Astrocyte (in vitro differentiated cells and primary cell): ENCODE measurements at places on chromosomes 12 and 14. TPM values are rescaled to one million over a fixed set of nuclear protein-coding genes. Genes with fewer than 3 reads are reported as not detected.

NUBPL gene
- total RNA-seq = 8.2 and 9.0 TPM in 2 replicates

DNA sequence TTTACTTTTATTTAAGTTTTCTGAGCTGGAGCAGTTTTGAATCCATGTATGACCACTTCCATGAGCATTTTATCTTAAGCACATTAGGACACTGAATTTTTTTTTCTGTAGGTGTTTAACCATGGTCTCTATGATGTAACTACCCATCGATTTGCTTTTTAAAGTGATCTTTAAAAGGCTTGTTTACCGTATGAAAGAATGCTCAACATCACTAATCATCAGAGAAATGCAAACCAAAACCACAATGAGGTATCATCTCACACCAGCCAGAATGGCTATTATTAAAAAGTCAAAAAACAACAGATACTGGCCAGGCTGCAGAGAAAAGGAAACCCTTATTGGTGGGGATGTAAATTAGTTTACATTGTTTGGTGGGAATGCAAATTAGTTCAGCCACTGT lies 23.0 kb downstream of the GLRX5 start:
- no peak overlapping the region for H3K4me3 ChIP-seq
- H3K27me3 ChIP-seq = no peaks in the 10 kb centered on the region
- H3K36me3 ChIP-seq = no peaks in the 10 kb centered on the region

GRCh38 chr14:90900476-90901083 lies 84.3 kb upstream of the TTC7B start:
- no peaks in the 10 kb centered on the region for H3K36me3 ChIP-seq
- H3K27ac ChIP-seq = no peak overlapping the region
- no peak for DNase-seq
- H3K4me1 ChIP-seq = no peaks in the 10 kb centered on the region
- no peak overlapping the region for H3K4me3 ChIP-seq

GRCh38 chr12:114588061-114588460 lies 95.9 kb downstream of the TBX3 start:
- no peaks in the 10 kb centered on the region for H3K4me1 ChIP-seq
- H3K27ac ChIP-seq = no peak overlapping the region
- H3K4me3 ChIP-seq = no peak overlapping the region
- DNase-seq = no peak
- H3K36me3 ChIP-seq = no peaks in the 10 kb centered on the region

NRIP2 gene
- total RNA-seq = not detected in 2 replicates

- no peaks in the 10 kb centered on the region for H3K4me1 ChIP-seq
- no peaks in the 10 kb centered on the region for H3K27me3 ChIP-seq
- DNase-seq = no peak
These were observed 775 bp downstream of the NEMF start for GRCh38 chr14:49851813-49852212.

- H3K4me3 ChIP-seq = no peak overlapping the region
- H3K27me3 ChIP-seq = no peaks in the 10 kb centered on the region
- no peaks in the 10 kb centered on the region for H3K36me3 ChIP-seq
- DNase-seq = no peak
- H3K4me1 ChIP-seq = peaks cover 14% of the 10 kb centered on the region
These were observed 29.3 kb downstream of the SSPN start for GRCh38 chr12:26224657-26225056.

SRSF5 gene
- total RNA-seq = 195 and 203 TPM in 2 replicates

DNA sequence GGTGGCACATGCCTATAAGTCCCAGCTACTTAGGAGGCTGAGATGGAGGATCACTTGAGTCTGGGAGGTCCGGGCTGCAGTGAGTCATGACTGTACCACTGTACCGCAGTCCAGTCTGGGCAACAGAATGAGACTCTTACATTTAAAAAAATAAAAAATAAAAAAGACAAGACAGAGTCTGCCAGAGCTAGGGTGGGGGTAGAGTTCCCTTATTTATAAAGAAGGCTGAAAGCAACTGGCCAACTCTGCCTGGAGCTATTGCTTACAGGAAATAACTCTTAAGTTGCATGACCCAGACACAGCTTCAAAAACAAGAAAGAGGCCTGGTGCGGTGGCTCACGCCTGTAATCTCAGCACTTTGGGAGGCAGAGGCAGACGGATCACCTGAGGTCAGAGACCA lies 31.5 kb downstream of the NUMB start:
- H3K4me1 ChIP-seq = peaks cover 7% of the 10 kb centered on the region
- H3K27ac ChIP-seq = peak overlapping the region; percentile 53
- H3K36me3 ChIP-seq = no peaks in the 10 kb centered on the region
- H3K27me3 ChIP-seq = no peaks in the 10 kb centered on the region
- peak; percentile 75 for DNase-seq
- H3K4me3 ChIP-seq = no peak overlapping the region

DNA sequence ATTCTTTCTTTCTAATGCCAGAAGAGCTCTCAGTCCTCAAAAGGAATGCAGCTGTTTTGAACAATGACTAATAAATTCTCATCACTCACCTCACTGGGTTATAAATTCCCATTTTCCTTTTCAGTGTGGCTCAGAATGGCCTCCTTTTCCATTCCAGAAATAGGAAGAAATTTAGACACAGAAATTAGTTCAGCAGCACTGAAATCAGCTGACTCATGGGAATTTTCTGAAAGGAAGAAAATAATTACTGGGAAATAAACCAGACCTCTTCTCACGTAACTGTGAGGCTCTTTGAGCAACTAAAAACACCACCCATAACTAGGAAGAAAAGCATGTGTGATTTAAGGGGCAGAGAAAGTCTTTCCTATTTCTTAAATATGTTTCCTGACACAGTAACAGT lies 23.8 kb downstream of the CD163 start:
- H3K4me1 ChIP-seq = no peaks in the 10 kb centered on the region
- H3K27me3 ChIP-seq = no peaks in the 10 kb centered on the region
- H3K4me3 ChIP-seq = no peak overlapping the region
- DNase-seq = no peak

DNA sequence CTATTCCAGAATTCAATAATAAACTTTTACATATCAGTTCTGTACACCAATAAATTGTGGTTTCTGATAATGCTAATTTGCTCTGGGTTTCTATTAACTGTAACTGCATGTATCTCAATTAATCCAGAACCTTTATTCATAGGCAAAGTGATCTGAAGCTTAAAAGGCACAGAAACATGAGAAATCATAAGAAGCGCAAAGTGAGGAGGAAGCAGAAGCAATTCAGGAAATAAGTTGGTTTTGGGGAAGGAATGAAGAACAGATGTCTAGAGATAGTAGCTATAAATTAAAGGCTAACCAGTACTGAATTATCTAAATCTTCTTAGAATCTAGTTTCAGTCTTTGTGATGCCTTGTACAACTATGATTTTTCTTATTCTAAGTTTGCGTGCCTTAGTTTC lies 24.6 kb downstream of the KERA start:
- no peak for DNase-seq
- H3K4me3 ChIP-seq = no peak overlapping the region
- H3K27me3 ChIP-seq = no peaks in the 10 kb centered on the region
- no peak overlapping the region for H3K27ac ChIP-seq
- no peaks in the 10 kb centered on the region for H3K4me1 ChIP-seq
- H3K36me3 ChIP-seq = no peaks in the 10 kb centered on the region

DNA sequence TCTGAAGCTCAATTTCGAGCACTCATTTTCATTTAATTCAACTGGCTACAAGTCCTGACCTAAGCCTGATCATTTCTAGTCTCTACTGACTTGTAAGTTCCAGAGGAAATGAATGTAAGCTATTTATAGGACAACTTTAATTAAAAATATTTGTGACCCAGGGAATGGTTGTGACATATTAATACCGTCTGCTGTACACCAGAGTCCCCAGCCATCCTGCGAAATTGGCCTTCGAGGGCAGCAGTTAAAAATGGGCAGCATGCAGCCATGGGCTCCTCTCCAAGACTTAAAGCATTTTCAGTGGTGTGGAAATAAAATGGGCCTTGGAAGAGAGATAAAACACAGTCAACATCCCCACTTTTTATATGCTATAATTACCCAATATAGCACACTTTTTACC lies 30.7 kb upstream of the OVCH1 start:
- H3K27ac ChIP-seq = no peak overlapping the region
- no peaks in the 10 kb centered on the region for H3K27me3 ChIP-seq
- H3K4me3 ChIP-seq = no peak overlapping the region
- no peak for DNase-seq
- no peaks in the 10 kb centered on the region for H3K36me3 ChIP-seq
- H3K4me1 ChIP-seq = no peaks in the 10 kb centered on the region

DNA sequence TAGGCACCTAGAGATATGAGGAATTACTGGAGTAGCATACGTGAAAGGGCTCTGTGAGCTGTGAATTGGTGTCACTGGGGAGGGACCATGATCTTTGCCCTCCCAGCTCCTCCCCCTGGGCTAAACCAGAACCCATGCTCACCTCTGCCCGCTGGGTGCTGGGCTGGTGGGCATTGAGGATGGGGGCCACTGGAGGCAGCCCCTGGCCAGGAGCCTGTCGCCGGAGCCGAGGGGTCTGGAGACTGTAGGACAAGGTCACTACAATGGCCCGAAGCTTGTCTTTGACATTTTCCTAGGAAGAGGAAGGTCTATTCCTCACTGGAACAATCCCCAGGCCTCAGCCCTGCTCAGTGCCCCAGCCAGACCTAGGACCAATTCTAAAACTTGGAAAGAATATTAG lies 11.6 kb downstream of the ITGA7 start:
- H3K4me3 ChIP-seq = no peak overlapping the region
- no peaks in the 10 kb centered on the region for H3K27me3 ChIP-seq
- H3K36me3 ChIP-seq = no peaks in the 10 kb centered on the region
- peaks cover 4% of the 10 kb centered on the region for H3K4me1 ChIP-seq

DNA sequence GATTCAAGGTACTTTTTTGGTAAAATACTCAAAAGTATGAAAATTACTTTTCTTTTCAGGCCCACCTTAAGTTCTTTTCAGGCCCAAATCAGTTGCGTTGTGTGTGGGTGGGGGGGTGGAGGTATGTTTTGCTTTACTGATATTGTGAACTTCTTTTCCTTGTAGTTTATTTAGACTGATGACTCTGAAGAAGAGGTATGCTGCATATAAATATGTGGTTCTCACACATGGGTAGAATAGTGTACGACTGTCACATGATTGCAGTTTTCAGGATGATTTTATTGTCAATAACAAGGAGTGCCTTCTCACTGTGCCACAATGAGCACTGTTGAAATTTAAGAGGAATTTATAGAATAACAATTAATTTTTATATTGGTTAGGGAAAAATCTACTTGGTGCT lies 166.6 kb upstream of the ATP2B1 start:
- DNase-seq = peak; percentile 35
- no peaks in the 10 kb centered on the region for H3K36me3 ChIP-seq
- no peak overlapping the region for H3K4me3 ChIP-seq
- H3K27ac ChIP-seq = no peak overlapping the region

- no peak overlapping the region for H3K4me3 ChIP-seq
- H3K4me1 ChIP-seq = peaks cover 27% of the 10 kb centered on the region
- no peaks in the 10 kb centered on the region for H3K36me3 ChIP-seq
- no peaks in the 10 kb centered on the region for H3K27me3 ChIP-seq
These were observed 1.5 kb upstream of the PPP1CC start for GRCh38 chr12:110744151-110744571.

MSI1 gene
- total RNA-seq = 16.0 and 16.4 TPM in 2 replicates

- peaks cover 30% of the 10 kb centered on the region for H3K36me3 ChIP-seq
- H3K27me3 ChIP-seq = no peaks in the 10 kb centered on the region
- H3K27ac ChIP-seq = no peak overlapping the region
- no peak overlapping the region for H3K4me3 ChIP-seq
- H3K4me1 ChIP-seq = no peaks in the 10 kb centered on the region
These were observed 14.4 kb upstream of the ATF1 start for GRCh38 chr12:50749459-50749882.

TRPV4 gene
- 0.75 and 0.84 TPM in 2 replicates for total RNA-seq

NPFF gene
- 0.82 TPM in 1 of 2 replicates, not detected in the other for total RNA-seq

- peaks cover 10% of the 10 kb centered on the region for H3K4me1 ChIP-seq
- DNase-seq = no peak
- H3K36me3 ChIP-seq = no peaks in the 10 kb centered on the region
These were observed 8.8 kb downstream of the SERPINA4 start for GRCh38 chr14:94570002-94570400.

DNA sequence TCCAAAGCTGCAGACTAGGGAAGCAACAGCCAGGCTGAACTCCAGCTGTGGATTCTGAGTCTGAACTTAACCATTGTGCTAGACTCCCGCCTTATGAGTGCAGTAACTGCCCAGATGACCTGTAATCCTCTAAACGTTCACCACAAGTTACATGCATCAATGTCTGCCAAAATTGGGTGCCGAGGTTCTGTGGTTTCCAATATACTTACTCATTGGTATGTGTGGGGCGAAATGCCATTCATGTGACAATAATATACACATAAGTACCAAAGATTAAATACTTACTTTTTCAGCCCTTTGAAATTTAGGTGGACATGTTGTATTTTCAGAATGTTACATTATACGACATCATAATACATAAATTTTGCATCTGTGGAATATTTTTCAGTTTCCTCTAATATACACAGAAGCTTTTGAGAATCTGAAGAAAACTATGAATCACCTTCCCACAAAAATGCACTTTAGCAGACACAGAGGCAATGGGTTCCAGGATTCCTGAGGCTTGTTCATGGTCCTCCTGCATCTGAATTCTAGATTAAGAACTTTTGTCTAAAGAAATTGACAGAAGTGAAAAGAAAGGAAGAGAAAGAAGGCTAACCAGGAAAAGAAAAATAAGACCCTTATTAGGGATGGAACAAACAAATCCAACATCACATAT lies 31.7 kb downstream of the GRIP1 start:
- no peaks in the 10 kb centered on the region for H3K36me3 ChIP-seq
- peak overlapping the region; percentile 22 for H3K4me3 ChIP-seq
- H3K27me3 ChIP-seq = no peaks in the 10 kb centered on the region
- H3K4me1 ChIP-seq = peaks cover 18% of the 10 kb centered on the region

DNA sequence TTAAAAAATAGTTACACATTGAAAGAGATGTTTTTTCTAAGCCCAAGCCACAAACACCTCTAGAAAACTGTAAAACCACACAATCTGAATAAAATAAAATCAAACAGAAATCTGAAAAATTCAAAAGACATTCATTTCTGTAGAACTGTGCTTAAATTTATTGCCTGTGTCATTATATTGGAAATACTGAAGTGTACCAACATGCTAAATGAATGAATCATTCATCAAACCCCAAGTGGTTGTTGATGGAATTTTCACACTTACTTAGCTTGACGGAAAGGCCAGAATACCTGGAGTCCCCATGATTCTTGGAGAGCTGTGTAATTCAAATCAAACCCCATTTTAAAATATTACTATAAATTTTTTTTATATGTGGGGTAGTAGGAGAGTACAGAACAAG lies 2.7 kb downstream of the KITLG start:
- H3K27me3 ChIP-seq = no peaks in the 10 kb centered on the region
- peak; percentile 58 for DNase-seq
- H3K36me3 ChIP-seq = no peaks in the 10 kb centered on the region

MMP14 gene
- 911 and 1,063 TPM in 2 replicates for total RNA-seq

KERA gene
- total RNA-seq = not detected in 2 replicates

- H3K4me1 ChIP-seq = no peaks in the 10 kb centered on the region
- no peak overlapping the region for H3K27ac ChIP-seq
- H3K27me3 ChIP-seq = no peaks in the 10 kb centered on the region
- no peak overlapping the region for H3K4me3 ChIP-seq
These were observed 72.5 kb downstream of the SLC8A3 start for GRCh38 chr14:70116278-70116677.

- H3K27ac ChIP-seq = no peak overlapping the region
- no peaks in the 10 kb centered on the region for H3K4me1 ChIP-seq
- H3K4me3 ChIP-seq = no peak overlapping the region
- no peak for DNase-seq
These were observed 190.0 kb upstream of the C14orf180 start for GRCh38 chr14:104389326-104390220.

MIA2 gene
- 18.2 and 20.7 TPM in 2 replicates for total RNA-seq

OLR1 gene
- 0.96 and 0.98 TPM in 2 replicates for total RNA-seq

GRCh38 chr14:61503167-61503801 lies 181.9 kb downstream of the PRKCH start:
- H3K27ac ChIP-seq = no peak overlapping the region
- no peaks in the 10 kb centered on the region for H3K27me3 ChIP-seq
- H3K4me3 ChIP-seq = no peak overlapping the region
- peaks cover 31% of the 10 kb centered on the region for H3K4me1 ChIP-seq
- H3K36me3 ChIP-seq = no peaks in the 10 kb centered on the region
- DNase-seq = peak; percentile 66
